Activated CD8-positive, alpha-beta memory T cell treated with anti-CD3 and anti-CD28 coated beads for 1 hour (primary cell): ENCODE measurements at places on chromosomes 5 and 9.

GRCh38 chr9:136267261-136268111, 21.9 kb upstream of the QSOX2 start:
- DNase-seq: peak; percentile 60

DNA sequence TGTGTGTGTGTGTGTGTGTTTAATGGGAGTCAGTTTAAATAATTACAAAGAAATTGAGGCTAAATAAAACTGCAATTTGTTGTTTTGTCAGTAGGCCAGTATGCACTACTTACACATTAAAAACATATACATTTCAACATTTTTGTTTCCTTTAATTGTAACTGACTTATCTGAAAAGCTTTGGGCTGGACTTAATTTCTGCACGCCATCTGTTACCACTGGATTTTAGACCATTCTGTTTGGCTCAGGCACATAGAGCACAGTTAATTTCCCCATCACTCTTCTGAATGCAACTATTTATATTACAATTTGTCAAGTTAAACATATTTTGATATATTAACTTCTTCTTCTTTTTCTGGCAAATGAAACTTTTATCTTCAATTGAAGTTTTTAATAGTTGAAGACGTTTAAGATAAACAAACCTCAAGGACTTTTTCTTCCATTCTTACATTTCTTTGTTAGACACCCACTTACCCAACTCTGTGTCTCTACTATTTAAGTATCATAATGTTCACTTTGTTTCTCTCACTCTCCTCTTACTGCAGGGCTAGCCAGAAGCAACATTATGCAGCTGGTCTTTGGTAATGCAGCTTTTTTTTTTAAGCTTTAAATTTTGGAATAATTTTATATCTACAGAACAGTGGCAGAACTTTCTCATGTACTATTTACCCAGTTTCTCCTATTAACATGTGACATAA, 253.4 kb upstream of the ANKH start:
- DNase-seq: no peak

DNA sequence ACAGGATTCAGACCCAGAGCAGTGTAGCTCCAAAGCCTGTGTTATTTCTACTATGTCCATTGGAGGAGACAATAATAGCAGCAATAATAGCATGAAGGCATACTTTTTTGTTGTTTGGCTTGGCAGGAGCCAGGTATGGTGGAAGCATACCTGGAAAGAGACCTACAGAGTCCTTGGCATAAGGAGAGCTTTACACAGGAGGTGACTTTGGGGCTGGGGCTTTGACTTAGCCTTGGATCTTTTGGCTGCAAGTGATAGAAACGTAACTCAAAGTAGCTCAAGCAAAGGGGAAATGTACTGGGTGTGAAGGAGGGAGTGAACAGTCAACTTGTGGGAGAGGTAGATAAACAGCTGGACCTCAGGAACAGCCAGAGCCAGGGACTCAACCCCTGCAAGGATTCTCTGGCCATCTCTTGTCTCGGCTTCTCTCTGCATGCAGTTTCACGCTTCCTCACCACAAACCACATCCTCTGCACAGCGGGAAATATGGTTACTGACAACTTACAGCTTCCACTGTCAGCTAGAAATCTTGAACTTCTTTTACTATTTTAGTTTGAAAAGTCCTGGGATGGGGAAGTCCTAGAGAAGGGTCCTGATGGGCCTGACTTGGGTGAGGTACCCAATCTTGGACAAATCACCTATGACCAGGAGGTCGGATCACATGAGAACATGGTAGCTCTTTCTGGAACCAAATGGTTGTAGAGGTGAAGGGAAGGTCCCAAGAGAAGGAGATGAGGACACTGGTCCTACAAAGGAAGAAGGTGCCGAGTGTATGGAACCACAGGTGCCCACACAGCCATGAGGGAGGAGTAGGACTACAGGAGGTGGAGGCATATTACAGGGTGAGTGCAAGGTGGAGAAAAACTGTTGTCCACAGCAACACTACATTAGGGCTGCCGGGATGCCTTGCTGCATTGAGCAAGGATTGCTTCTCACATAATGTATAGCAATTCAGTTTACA, 47.0 kb upstream of the TGFBR1 start:
- peak; percentile 44 for DNase-seq

DNA sequence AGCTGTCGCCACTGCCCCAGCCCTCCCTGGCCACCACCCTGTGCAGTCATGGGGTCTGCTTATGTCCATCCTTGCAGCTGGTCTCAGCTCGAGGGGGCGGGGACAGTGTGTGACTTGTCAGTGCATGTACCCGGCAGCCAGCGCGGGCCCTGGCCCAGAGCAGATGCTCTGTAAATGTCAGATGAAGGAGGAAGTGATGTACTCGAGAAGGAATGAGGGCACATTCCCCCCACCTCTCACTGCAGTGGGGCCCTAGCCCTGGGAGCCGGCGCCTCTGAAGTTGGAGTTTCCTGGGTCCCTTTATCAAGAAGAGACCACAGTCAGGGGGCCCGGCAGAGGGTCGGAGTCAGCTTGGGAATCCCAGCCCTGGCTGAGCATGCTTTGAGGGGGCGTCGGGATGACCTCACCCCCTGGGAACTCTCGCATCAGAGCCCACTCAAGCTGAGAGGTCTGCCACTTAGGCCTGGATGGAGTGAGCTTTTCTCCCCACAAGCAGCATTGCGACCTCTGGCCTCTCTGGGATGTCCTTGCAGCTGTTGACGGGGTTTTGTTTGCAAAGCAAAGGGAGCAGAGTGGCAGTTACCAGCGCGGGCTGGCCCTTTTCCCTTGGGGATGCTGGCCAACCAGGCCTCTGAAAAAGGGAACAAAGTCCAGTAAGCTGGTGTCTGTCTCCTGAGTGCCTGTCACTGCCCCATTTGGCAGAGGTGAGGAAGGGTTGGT, 19.0 kb downstream of the NEURL1B start:
- DNase-seq: no peak

GRCh38 chr5:79612667-79613198, 492 bp downstream of the TENT2 start:
- no peak for DNase-seq

DNA sequence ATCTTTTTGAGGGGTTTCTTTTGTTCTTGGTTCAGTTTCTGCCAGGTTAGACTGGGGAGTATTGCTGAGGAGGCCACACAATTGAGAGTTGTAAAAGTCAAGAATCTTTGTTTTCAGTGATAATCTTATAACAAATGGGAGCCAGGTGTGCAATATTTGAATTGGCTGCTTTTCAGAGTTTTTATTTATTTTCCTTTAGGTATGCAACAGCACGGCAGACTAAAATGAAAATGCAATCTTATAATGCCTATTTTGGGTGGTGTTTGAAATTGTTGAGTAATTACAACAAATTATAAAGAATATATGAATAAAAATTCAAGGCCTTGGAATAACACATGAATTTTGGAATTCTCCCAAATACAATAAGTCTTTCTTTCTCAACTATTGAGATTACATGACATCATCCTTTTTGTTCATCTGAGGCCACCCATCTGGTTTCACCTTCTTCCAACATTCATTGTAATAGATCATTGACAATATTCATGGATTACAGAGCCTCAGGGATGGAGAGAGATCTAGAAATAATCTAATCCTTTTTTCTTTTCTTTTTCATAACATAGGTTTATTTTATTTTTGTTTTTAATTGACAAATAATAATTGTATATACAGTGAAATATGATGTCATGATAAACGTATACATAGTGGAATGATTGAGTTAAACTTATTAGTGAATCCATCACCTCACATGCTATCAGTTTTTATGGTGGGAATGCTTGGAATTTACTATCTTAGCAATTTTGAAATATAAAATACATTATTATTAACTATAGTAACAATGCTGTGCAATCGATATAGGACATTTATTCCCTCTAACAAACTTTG, 1061.0 kb downstream of the NR2F1-AS1 start:
- DNase-seq: no peak
